ENCODE measurements at places on chromosomes 16 and 17.
A peak's percentile ranks its signal among the peaks of the same experiment; 100 is the strongest.

DNA sequence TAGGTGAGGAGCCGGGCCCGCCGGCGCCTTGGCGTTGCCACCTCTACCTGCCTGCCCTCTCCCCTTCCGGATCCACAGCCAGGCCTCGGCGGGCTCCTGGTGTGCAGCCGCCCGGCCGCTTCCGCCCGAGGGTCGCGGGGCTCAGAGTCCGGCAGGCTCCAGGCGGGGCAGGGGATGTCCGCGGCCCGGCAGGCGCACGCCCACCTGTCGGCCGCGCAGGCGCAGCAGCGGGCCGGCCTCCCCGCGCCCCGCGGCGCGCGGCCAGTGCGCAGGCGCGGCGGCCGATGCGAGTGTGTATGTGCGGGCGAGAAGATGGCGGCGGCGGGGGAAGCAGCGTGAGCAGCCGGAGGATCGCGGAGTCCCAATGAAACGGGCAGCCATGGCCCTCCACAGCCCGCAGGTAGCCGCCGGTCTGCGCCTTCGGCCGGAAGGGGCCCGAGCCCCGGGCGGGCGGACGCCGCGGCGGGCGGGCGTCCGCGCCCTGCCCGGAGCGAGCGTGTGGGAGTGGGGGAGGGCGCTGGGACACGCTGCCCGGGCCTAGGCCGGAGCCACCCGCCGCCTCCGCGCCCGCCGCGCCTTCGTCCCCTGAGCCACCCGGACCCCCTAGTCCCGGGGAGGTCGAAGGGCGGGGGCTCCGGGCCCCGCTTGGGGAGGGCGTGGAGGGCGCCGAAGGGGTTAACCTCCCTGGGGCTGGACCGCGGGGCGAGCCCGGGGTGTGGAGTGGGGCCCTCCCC lies at the start of gene USP10:
Gene USP10, plus strand, starts transcription at position 289 of the 734 bp plus-strand sequence. Its CDS starts 91 bp downstream, at position 380.
- peak; percentile 76 for DNase-seq

- no peak for DNase-seq
Measured at GRCh38 chr16:4648917-4649316, 24.3 kb downstream of the MGRN1 start.

DNA sequence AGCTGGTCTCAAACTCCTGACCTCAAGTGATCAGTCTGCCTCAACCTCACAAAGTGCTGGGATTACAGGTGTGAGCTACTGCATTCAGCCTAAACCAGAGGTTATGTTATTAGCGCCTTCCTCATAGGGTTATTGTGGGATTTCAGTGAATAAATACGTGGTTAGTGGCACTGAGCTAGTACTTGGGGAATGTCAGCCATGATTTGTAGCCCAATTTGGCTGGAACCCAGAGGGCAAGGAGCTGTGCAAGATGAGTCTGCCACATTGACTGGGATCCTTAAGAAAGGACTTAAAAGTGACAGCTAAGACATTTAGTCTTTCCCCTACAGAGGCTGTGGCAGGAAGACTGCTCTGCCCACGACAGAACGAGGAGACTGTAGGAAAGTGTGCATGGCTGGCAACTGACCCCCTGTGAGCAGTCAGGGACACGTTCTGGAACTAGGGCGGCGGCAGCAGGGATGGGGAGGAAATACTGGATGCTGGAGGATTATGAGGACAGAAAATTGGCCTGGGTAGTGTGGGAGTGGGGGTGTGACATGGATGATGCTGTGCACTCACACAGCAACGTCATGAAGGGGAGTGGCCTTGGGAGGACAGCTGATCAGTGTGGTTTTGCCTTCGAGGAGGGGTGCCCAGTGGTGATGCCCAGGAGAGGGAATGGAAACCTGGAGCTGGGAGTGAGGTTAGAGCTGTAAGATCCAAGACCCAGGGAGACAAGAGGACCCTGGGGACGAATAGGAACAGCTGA lies 14.6 kb downstream of the ATP5PD start:
- DNase-seq, result peak; percentile 69

DNA sequence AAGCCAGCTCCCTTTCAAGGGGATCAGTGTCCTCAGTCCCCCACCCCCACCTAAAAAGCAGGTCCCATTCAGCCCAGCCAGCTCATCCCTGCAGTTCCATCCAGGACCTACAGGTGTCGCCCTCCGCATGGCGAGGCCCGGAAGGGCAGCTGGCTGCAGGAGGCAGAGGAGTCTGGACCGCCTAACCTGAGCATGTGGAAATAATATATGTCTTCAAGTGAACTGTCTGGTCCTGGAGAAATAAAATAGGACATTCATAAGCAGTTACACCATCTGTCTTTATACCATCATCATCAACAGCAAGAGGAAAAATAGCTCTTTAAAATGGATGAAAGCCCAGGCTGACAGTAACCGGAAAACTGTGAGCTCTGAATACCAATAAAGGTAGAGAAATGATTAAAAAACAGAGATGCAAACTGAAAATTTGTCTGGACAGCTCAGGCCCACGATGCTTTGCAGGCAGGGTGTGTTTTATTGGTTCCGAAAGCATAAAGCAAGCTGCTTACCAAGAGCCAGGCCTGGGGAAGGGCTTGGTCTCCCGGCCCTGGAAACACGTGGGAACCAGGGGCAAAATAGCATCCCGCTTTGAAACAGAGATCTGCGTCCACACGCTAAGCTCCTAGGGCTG lies 215.2 kb downstream of the ZFHX3 start:
- peak; percentile 81 for DNase-seq

DNA sequence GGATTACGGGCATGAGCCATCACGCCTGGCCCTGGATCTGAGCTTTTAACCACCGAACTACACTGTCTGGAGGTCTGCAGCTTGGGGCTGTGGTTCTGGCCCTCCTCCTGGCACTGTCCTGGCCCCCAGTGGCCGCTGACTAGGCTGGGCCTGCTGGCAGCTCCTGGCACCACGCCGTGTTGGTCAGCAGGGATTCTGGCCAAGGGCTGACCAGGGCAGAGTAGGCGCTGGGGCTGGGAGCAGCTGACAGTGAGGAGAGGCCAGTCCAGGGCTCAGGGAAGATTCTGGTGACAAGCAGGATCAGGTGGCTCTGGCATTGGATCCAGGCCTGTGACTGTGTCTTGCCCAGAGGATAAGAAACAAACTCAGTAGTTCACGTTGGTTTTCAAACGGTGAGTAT lies 14.6 kb downstream of the EEF2K start:
- DNase-seq, result peak; percentile 65
